ENCODE measurements at places on chromosomes 7 and 10.

GRCh38 chr7:140541513-140542227, 62.4 kb upstream of the MKRN1 start:
- DNase-seq = peak; percentile 74

- no peak for DNase-seq
Measured at GRCh38 chr7:81074406-81074805, 155.6 kb upstream of the SEMA3C start.

DNA sequence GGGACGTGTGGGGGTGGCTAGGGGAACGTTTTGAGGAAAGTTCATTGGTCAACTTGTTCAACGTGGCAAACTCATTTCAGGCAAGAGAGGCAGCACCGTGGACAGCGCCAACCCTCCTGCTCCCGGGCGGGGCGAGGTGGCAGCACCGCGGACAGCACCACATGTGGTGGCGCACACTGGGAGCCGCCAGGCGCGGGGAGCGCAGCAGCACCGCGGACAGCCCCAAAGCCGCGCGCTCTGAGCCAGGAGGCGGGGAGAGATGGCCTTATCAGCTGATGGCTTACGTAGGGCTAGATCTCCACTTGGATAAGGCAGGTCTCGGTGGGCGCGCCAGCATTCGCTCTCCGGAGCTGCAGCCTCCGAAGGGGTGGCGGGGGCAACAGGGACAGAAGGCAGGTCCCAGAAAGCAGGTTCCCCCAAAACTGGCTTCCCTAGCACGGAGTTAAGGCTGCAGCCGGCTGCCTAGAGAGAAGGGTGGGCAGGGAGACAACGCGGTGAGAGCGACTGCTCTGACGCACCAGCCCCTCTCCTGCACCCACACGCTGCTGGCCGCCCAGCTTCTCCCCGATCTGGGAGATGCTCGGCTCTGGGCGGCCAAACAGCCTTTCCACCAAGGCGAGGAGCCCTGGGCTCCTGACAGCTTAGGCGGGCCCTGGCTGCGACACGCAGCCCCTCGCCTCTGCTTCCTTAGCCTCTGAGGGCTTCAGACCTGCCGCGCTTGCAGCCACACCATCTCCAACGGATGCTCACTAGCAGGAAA, at the start of gene HTR5A:
Gene HTR5A (plus strand): TSS at position 333 of the 760 bp plus-strand sequence. CDS start 576 bp downstream, outside the sequence.
- peak; percentile 79 for DNase-seq

DNA sequence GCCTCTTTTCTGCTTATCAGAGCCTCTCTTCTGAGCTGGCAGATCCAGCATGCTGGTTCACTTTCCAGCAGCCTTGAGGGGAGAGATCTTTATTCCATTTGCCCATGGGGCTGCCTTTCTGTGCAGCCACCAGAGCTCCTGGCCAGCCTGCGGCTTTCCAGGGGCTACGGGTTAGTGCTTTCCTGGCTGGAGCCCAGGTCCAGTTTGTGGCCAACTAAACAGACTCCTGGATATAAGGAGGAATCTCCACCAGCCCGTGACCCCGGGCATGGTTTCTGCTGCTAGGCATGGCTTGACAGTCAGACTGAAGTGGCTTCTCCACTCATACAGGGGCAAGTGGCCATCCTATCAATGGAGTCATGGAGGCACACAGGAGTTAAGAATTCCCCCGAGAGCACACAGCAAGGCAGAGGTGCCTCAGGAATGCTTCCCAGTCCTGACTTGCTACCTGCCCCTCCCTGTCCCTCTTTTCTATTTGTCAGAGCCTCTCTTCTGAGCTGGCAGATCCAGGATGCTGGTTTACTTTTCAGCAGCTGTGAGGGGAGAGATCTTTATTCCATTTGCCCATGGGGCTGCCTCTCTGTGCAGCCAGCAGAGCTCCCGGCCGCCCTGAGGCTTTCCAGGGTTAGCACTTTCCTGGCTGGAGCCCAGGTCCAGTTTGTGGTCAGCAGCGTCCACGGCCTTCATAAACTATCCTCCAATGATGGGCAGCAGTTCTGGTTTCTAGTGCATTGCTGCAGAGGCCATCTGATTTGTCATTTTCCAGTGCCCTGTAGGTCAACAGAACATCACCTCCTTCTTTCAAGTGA, 35.9 kb downstream of the TSPAN15 start:
- peak; percentile 43 for DNase-seq

DNA sequence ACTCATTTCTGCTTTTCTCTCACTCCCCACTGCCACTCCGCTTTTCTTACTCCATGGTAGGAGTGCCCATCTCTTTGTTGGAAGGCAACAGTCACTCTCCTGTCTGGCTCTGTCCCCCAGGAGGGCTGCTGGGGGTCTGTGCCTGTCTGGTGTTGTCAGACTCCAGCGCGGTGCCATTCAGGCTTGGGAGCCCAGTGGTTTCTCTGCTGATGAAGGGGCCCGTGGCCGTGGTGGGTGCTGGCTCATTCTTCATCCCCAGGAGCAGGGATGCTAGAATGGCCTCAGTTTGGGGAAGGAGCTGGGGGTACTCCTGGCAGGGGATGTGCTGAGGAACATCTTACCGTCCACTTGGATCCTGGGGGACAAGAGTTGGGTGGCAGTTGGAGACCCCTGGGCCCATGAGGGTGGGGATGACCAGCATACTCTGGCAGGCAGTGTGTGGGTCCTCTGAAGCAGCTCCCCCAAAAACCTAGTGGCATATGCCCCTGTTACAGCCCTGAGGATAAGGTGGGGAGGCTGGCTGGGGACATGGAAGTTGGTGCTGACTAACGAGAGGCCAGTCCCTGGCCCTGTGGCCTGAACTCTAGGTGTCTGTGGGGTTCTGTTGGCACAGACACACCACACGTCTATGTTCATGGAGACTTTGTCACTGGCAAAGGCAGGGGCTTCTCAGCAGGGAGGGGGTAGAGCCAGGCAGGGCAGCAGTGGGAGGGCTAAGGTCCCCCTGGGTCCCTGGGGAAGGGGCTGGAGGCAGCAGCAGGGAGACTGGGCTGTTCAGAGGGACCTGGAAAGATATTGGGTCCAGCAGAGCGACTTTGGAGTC, 102.8 kb upstream of the RET start:
- peak; percentile 70 for DNase-seq

DNA sequence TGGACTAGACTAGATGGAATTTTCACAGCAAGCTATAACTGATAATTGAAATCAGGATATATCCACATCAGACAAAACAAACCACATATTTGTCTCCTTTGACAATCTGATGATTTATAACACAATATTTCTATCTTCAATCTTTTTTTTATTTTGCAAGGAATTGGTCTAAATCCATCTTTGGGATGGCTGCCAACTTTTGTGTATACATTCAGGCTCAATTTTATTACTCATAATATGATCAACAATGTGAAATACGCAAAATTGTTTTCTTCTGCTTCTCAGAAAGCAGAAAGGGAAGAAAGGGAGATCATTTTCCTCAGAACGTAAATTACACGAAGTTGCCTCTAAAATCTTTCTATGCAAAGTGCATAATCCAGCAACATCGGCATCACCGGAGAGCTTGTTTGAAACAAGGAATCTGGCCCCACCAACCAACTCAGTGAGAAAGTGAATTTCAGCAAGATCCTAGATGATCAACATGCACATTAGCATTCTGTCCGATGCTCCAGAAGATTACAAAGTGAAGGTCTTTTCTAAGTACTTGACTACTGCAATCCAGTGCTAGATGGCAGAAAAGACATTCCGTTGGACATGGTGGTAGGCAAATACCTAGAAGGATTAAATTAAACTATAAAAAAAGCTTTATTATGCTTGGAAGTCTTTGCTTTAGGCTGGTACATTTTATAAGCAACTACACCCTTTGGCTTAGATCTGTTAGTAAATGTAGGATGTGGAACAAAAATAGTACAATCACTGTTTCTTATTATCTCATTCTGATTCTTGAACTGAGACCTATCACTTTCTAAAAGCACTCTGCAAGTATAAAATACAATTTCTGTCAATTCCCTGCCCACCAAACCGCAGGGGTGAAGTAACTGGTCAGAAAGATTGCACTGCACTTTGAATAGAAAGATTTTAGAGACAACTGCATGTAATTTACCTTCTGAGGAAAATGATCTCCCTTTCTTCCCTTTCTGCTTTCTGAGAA, 126.4 kb upstream of the RSU1 start:
- no peak for DNase-seq

GRCh38 chr7:41711283-41712064, 8.6 kb upstream of the INHBA start:
- DNase-seq = no peak

DNA sequence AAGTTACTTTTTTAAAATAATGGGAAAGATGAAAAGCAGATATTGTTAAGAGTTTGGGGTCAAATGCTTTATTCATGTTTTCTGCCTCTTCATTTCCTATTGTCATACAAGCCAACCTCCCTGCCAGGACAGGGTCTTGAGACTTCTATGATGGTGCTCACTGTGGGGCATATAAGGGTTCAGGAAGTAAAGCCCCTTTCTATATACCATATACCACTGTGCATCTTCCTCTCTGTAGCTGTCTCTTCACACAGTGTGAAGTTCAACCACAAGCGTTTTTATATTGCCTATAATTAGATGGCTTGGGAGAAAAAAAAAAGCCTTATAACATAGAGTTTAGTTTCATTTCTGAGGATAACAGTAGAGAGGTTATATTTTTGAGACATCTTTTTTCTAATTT, 389.8 kb upstream of the SORCS1 start:
- no peak for DNase-seq

Data from cardiac septum (tissue), 1 donor.